HS-5 (cell line): ENCODE measurements at places on chromosomes 12 and 14.

DNA sequence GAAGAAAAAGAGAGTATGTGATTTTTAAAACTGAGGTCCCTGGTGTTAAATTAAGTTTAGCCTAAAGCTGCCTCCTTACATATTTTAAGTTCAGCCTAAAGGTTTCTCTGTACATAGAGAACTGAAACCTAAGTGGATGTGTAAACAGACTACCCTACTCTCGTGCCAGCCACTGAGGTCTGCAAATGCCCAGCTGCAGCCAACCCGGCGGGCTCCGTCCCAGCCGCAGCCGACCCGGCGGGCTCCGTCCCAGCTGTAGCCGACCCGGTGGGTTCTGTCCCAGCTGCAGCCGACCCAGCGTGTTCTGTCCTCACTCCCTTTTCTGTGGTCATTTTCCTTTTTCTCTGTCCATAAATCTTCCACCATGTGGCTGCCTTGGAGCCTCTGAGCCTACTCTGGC, 97.2 kb upstream of the SFSWAP start:
- DNase-seq = no peak

GRCh38 chr12:62963486-62964041, 28.6 kb upstream of the PPM1H start:
- no peak for DNase-seq

GRCh38 chr12:75766263-75767160, 255.1 kb upstream of the KRR1 start:
- DNase-seq = peak; percentile 65

DNA sequence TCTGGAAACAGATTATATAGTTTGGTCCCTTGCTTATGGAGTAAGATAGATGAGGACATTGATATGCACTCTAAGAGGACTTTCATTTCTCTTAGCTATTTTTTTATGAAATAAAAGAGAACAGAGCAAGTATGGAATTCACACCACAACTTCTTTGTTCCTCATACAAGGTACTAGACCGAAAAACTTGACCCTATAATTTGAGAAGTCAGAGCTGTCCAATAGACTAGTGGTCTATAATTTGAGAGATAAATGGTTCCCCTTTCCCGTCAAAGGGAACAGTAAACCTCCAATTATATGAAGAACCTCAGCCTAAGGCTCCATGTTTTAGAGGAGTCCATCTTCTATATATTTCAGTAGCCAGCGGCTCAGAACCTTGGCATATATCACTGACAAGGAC, 58.5 kb upstream of the HIF1A start:
- no peak for DNase-seq

- no peak for DNase-seq
These were observed 278.7 kb downstream of the PDZRN4 start for GRCh38 chr12:41466802-41467201.

- no peak for DNase-seq
These were observed 5.3 kb upstream of the PLEKHG3 start for GRCh38 chr14:64698903-64699302.

DNA sequence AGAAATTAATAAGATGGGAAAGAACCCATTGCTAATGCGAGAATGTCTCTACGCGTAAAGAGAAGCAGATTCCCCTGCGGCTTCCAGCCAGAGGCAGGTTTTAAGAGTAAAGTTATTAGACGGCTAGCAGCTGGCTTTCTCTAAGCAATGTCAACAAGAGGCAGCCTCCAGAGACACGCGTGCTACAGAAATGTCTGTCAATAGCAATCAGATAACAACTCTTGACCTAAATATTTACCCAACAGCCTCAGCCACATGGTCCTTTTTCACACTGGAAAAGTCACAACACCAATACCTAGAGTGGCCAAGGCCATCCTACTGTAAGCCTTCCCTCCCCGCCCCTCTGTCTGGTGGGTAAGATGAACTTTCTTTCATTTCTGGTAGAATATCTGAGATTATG, 146.0 kb upstream of the SFSWAP start:
- DNase-seq = no peak

DNA sequence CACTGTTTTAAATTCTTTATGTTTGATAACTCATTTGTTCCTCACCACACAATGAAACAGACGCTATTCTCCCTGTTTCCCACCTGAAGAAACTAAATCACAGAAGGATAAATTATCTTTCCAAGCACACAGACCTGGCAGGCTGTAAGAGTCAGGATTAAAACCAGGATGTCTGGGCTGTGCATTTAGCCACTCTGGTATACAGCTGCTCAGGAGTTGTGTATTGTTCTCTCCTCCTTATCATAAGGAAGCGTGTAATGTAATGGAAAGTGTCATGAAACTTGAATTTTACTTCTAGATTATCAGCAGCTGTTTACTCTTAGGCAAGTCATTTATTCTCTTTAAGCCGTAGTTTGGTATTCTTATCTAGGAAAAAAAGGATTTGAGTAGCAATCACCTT, 154.8 kb upstream of the LRIG3 start:
- DNase-seq = no peak
